ENCODE measurements at places on chromosomes 2 and 18.

GRCh38 chr2:1407950-1408675 lies 5.2 kb upstream of the TPO start:
- DNase-seq: no peak

GRCh38 chr2:55985406-55985805 lies 61.8 kb upstream of the EFEMP1 start:
- no peak for DNase-seq

- DNase-seq: no peak
Measured at GRCh38 chr18:3857544-3857943, 407.6 kb downstream of the TGIF1 start.

DNA sequence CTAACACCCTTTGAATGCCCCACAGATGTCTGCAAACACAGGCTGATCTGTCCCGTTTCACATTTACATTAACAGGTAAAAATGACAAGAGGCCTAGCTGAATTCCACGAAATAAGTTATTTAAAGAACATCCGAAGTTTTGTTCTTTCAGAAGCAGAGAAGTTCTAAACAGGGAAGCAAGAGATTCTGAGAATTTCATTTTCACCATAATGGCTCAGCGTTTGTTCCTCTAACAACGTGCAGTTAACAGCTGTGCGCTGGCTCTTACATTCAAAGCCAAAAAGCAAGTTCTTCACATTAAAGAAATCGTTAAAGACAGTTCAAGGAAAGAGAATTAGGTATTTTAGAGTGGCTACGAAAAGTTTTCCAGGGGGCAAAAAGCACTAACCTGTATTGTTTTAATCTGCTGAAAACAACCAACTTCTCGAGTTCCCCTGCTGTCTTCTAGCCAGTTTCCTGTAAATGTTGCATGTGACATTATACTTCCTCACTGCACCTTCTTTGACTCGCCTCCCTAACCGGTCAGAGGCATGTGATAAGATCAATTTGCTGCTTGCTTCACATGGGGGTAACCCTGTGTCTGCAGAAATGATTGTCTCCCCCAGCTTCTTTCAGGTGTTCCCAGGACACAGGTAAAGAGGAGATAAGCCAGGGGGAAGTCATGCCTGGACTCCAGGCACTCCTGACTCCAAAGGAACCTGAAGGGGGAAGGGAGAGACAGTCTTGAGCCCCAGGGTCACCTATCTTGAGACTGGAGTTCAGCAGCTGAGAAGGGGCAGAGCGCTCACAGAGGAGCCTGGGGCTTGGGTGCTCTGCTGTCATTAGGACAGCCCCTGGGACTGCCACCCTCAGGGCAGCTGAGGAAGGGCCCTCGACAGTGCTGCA lies 36.8 kb upstream of the WIPF1 start:
- DNase-seq: peak; percentile 51

GRCh38 chr2:191582355-191582754 lies 95.6 kb upstream of the NABP1 start:
- DNase-seq: no peak

GRCh38 chr2:27288610-27289009 lies 6.4 kb downstream of the TRIM54 start:
- no peak for DNase-seq

- no peak for DNase-seq
Measured at GRCh38 chr18:68796936-68797690, 767 bp upstream of the CCDC102B start.

DNA sequence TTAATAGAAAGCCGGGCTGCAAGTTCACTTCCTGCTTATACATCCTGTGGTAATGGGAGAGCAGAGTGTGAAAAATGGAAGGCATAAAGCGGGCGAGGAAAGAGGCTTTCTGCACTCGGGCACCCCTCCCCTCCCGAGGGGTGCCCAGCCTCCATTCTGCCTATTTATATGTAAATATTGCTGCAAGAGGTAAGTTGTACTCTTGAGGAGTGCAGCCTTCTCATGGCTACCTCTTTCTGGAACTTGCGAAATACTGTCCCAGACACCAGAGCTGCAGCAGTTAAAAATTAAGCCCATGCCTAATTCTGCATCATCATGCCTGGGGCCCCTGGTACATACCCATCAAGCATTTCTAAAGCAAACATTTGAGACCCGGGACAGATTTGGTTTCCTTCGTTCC lies 156.0 kb downstream of the GBX2 start:
- DNase-seq: no peak

DNA sequence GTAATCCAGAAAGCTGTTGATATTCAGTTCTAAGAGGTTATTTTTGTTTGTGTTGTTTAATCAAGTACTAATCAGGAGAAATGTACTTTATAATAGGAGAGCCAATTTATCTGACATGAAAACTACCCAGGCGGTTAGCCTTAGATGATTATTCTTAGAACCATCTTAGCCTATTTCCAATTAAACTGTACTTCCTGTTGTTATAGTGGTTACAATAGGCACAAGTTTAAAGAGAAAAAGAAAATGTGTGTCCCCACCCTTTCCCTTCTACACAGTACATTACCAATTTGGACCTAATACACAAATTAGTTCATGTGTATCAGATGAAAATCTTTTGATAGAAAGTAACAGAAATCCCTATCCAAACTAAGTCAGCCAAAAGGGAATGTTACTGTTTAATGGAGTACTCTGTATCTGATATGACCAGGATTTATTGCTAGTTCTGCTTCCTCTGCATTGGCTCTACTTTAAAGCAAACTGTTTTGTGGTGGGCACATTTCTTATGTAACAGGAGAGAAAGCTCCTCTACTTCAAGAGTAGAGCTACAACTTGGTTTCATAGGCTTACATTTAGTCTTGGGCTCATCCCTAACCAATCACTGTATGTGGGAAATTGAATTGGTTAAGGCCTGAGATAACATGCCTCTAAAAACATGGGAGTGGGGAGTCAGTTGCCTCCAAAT lies 217.9 kb downstream of the UBE2E3 start:
- DNase-seq: no peak

DNA sequence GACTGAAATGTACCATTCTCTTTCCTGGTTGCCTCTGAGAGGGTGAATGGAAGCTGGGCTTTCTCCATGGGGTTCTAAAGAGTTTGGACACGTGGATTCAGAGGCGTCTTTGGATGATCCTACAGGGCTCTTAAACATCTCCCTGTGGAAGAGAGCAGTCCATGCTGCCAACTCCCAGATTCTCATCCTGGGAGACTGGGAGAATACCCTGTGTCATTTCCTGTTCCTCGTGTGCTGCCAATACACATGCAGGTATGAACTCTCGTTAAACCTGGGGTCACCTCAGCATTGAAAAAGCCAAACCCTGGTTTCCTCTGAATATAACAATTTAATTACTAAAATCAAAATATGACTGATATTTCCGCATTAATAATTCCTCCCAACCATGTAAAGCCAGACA lies 73.3 kb upstream of the NT5C1B start:
- DNase-seq: no peak

- no peak for DNase-seq
Measured at GRCh38 chr2:46521215-46521683, 41.9 kb downstream of the TMEM247 start.

- DNase-seq: no peak
Measured at GRCh38 chr2:224982910-224983711, 59.2 kb downstream of the DOCK10 start.

DNA sequence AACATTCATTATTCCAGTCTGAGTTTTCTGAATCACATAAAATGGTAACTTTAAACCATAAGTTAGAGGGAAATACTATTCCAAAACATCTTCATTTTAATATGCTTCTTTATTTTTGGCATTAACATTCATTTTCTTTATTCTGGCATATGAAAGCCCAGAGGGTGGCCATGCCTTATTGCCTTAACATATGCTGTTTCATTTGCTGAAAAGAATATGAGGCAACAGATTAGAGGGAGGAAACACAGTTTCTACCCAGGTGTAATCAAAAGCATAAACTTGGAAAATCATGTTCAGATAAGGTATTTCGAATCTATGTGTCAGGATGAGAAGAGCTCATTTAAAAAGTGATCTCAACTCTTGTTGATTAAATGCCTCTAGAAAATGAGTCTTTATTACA lies 379.9 kb upstream of the DSEL start:
- DNase-seq: no peak

DNA sequence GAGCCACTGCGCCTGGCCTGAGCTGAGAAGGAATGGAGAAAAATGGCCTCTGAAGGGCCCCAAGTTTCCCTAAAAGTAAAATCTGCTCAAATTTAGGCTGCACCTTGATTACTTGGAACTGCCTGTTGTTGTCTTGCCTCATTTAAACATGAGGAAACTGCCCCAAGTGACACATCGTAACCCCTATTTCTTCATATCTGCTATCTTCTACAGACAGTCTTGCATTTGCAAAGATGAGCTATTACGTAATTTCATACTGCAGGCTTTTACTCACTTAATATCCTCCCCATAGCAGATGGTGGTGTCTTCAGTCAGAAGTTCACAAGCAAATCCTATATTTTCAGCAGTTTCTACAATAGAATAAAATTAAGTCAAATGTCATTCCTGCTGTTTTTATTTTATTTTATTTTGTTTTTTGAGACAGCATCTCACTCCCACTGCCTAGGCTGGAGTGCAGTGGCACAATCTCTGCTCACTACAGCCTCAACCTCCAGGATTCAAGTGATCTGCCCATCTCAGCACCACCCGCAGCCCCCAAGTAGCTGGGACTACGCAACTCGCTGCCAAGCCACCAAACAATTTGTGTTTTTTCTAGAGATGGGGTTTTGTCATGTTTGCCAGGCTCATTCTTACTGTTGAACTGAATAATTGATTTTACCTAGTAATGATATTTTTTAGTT lies 45.3 kb upstream of the NARS1 start:
- DNase-seq: no peak

GRCh38 chr2:205188239-205189138 lies 493.8 kb upstream of the NRP2 start:
- no peak for DNase-seq

DNA sequence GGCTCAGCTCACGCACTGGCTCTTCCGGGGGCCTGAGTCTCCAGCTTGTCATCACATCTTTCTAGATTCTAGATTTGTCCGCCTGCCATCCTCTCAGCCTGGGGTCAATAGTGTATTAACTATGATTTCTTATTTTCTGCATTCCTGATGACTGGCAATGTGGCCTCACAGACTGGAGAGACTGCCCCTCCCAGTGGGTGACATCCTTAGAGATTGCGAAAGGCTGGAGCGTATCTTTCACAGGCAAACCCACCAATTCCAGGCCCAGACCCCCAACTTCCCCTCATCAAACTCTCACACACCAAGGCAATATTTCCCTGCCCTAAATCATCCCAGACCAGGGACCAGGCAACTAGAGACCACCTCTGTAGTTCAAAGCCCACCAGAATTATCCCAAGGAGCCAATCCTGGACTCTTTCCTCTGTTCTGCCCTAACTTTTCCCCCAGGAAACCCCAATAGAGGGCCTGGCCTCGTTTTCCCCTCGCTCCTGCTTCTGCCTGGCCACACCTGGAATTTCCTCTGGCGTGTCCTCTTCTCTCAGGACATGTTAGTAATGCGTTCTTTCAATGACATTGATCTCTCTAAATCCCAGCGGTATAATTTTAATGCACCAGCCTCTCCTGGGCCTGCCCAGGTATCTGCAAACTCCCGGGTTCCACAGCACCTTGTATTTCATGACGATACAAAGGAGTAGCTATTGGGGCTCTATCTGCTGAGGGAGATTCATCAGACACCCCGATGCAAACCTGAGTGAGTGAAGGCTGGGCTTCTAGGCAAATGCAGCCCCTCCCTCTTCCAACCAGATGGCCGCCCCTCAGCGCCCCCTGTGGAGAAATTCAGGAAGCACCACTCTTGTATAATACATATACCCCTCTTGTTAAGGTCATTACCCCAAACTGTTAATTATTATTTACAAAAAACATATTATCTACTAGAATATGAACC lies 2.4 kb upstream of the KCNF1 start:
- no peak for DNase-seq

DNA sequence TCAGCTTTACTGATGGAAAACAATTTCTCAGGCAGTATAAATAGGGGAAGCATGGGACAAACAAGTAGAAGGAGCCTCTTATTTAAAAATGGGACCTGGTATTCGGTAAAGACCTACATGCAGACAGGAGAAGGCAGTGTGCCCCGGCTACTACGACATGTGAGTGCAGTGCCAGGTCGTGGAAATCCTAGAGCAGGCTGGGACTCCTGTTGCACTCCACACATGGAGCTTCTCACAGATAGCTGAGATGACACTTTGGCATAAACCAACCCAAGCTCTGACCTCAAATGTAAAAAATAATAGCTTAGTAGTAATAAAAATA lies 885 bp upstream of the DSEL start:
- DNase-seq: no peak

DNA sequence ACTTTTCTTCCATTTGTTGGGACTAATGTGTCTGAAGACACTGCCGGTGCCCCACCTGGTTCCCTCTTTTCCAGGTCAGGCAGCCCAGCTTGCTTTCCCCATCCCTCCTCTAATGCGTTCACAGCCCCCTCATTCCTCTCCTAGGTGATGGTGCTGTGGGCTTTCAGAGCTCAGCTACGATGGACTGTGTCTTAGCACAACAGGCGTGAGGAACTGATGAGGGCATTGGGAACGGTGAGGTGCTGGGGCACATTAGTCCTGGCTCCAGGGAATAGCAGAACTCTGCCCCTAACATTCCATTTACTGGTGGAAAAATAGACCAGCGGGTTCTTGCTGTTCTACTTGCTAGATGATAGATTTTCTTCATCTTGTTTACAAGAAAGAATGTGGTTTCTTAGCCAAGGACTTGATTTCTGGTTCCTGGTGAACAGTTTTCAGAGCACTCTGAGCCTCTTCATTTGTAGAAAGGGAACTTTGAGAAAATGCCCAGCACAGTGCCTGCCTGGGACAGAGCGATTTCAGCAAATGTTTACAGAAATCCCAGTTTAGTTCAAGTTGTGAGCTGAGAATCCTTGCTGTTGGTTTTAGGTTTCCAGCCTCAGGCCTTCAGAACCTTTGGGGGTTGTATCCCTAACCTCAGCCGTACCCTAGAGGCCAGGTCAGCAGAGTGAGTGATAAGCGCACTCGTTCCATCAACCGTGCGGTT lies 42.5 kb downstream of the LDLRAD4 start:
- DNase-seq: no peak

DNA sequence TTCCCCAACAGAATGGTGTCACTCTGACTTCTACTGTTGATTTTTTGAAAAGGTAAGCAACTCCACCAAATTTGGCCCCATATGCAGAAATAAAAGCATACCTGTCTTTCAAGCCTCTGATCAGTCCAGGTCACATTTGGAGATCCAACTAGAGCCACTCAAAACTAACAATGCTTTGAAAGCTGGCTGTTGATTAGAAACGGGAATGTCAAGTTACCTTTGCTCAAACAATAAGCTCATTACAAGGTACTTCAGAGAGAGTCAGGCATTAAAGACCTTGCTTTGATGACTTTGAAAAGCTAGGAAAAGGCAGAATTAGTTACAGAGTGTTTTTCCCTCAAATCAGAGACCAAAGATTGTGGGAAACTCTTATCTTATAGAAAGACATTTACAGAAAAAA lies 4.8 kb upstream of the IHH start:
- no peak for DNase-seq

GRCh38 chr2:14702258-14702657 lies 69.7 kb downstream of the LRATD1 start:
- no peak for DNase-seq

DNA sequence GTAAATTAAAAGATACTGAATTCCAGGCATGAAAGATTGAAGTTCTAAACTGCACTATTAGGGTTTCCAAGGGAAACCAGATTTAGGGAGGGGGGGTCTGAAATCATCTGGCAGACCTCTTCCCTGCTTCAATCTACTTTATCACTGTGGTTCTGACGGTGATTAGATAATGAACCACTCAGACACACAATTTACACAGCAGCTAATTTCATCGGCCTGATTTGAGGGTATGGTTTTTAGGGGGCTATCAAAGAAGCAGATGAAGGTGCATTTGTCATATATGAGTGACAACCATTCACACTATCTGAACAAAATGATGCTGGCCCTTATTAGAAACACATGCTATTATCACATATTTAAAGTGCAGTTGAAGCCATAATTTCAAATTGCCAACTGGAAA lies 106.0 kb downstream of the OLA1 start:
- DNase-seq: no peak
